ENCODE measurements at places on chromosomes 5 and 9. TPM values are rescaled to one million over a fixed set of nuclear protein-coding genes. Genes with fewer than 3 reads are reported as not detected.

- peak; percentile 51 for ATAC-seq
These were observed 320.4 kb upstream of the KLF4 start for GRCh38 chr9:107809871-107810460.

SLC1A3 gene
- 14.7 TPM for total RNA-seq

GRCh38 chr9:32968101-32969011, 33.1 kb downstream of the APTX start:
- no peak for ATAC-seq

DNA sequence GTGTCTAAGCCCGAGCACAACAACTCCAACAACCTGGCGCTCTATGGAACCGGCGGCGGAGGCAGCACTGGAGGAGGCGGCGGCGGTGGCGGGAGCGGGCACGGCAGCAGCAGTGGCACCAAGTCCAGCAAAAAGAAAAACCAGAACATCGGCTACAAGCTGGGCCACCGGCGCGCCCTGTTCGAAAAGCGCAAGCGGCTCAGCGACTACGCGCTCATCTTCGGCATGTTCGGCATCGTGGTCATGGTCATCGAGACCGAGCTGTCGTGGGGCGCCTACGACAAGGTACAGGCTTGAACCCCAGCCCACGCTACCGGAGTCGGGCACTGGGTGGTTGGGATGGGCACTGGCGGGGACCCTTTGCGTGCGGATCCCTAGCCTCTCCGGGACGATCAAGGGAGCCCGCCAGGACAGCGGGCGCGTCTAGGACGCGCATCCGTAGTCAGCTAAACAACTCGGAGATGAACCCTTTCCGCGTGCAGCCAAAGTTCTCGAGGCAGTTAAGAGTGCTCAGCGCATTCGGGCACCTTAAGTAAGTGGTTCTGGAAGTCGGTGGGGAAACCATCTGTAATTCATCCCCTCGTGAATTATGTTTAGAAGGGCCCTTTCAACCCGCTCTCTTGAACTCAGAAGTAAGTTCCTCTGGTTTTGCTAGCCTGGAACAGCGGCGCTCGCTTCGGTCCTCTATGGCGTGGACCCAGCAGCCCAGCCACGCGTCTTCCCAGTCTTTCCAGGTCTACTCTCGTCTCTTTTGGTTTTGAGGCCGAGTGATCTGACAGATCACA, 1.3 kb downstream of the KCNN2 start:
- ATAC-seq, result peak; percentile 20
